NCI-H1092 treated with DMSO at 0.1 percent for 48 hours (cell line): ENCODE measurements at places on chromosomes 6 and 20.
A peak's percentile ranks its signal among the peaks of the same experiment; 100 is the strongest.

GRCh38 chr6:108928650-108929049 is 80.4 kb downstream of the ARMC2 start:
- DNase-seq, result no peak

GRCh38 chr6:48194596-48195295 is 83.7 kb upstream of the PTCHD4 start:
- DNase-seq, result no peak

GRCh38 chr20:40728996-40729395 is 40.0 kb upstream of the MAFB start:
- DNase-seq, result no peak

- DNase-seq, result no peak
These were observed 11.4 kb upstream of the SSTR4 start for GRCh38 chr20:23023621-23024177.

- DNase-seq, result no peak
These were observed 43.1 kb downstream of the RBM38 start for GRCh38 chr20:57434390-57434700.

DNA sequence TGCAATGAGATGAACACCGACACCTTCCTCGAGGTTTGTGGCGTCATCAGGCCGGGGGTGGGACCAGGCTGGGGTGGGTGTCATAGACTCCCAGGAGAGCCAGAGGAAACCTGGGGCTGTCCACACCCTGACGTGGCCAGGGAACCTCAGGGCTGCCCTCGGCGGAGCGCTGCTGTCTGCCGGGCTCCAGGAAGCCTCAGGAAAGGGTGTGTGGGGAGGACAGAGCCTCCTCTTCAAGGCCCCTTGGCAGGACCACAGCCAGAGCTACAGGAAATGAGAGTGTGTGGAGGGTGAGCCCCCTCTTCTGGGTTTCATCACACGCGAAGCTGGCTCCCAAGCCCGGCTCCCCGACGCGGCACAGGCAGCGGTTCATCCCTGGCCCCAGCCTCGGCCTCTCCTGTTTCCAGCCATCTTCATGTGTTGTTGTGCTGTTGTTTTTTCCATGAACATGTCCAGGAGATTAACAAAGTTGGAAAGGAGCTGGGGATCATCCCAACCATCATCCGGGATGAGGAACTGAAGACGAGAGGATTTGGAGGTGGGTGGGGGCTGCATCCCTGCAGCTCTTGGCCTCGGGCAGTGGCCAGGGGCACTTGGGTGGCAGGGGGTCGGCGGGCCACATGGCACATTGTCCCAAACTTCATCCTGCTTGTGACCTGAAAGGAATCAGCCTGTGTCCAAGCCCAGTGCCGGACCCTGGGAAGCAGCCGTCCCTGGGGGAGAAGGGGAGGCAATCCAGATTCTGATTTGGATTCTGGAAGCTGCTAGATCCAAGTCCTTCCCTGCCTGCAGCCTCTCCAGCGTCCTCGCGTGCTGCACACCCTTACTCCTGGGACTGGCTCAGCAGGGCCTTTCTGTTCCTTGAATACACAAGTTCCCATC is 6.4 kb downstream of the NPEPL1 start:
- DNase-seq, result no peak

DNA sequence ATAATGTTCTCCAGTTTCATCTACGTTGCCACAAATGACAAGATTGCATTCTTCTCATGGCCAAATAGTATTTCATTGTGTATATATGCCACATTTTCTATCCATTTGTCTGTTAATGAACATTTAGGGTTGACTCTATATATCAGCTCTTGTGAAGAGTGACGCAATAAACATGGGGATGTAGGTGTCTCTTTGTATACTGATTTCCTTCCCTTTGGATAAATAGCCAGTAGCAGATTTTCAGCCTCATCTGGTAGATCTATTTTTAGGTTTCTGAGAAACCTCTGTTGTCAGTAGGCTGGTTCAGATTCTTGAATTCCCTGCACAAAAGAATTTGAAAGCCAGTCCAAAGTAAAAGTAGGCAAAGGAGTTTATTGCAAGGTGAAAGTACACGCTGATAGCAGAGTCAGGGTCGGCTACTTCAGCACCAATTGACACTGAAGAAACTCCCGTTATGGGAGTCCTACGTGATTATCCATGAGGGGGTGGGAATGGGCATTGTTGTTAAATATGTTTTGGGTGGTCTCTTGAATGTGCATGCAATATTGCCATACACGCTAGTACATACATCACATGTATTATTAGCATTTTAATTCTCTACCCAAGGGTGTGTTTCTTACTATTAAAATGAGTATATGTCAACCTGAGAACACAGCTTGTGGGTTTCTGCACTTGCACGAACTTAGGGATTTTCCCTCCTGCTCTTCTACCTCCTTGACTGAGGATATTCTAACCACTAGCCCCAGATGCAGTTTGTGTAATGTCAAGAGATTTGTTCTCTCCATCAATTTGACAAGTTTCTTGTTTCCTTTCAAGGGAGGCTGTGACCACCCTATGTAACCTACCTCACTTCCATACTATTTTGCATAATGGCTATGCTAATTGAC is 14.4 kb upstream of the SLC17A2 start:
- DNase-seq, result no peak

- DNase-seq, result no peak
These were observed 199.7 kb downstream of the BCAS1 start for GRCh38 chr20:53870426-53871315.

DNA sequence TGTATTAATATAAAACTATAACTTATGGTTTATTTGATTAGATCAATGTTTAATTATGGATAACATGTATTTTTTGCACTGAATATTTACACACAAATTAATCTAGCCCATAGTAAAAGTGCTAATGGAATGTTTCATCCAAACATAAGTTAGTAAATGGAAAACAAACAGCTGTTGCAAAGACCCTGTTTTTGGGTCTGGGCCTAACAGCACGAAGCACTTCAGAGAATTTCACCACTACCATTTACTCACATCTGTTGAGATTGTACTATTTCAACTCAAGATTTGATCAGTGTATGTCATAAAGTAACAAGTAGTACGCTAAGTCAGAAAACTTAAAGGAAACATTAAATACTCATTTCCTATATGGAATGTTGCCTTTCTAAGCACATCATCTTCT is 359.6 kb downstream of the LAMA2 start:
- DNase-seq, result no peak

DNA sequence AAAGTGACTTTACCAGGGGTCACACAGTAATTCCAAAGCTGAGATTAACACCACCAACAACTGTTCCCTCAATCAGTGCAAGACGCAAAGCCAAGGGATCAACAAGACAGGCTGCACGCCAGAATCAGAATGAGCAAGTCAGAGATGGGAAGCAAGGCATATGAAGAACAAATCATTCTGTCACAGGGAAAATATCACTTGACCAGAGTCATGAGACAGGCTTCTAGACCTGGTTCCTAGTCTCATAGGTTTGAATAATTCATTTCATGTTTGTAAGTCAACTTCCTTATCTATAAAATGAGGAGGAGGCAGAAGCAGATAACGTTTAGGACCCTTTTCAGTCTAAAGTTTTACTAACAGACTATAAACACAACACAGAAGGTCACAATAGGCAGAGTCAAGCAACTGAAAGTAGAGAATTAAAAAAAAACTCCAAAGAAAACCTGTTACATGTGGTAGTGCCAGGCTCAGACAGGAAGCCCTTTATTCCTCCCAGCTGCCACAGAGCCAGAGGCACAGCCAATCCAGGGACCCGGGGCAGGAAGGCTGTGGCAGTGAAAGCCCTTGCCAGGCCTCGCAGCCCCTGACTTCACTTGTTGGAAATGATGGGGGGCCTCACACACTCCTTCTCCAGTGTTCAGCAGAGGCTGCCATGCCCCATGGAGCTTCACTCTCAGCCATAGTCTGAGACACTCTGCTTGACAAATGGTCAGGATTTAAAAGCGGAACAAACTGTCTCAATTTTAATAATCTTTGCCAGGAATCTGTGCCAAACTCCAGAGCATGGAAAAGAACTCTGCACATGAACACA is 29.2 kb upstream of the DST start:
- no peak for DNase-seq

- DNase-seq, result no peak
These were observed 27.3 kb downstream of the PAQR8 start for GRCh38 chr6:52389264-52389625.

DNA sequence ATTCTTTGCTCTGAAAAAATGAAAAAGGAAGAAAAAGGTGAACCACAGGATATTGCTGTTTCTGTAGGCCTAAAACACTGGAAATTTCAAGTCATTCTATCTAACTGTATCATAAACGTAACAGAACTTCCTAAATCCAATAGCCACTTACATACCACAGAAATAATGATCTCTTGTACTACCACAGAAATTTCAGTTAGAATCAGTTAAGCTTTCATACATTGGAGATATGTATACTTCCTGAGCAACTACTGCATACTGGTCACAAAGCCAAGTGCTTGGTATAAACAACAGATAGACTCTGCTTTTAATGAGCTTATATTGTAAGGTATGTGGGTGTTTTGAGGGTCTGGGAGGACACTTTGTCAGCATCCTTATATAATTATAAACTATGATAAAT is 38.6 kb downstream of the VTA1 start:
- DNase-seq, result no peak

DNA sequence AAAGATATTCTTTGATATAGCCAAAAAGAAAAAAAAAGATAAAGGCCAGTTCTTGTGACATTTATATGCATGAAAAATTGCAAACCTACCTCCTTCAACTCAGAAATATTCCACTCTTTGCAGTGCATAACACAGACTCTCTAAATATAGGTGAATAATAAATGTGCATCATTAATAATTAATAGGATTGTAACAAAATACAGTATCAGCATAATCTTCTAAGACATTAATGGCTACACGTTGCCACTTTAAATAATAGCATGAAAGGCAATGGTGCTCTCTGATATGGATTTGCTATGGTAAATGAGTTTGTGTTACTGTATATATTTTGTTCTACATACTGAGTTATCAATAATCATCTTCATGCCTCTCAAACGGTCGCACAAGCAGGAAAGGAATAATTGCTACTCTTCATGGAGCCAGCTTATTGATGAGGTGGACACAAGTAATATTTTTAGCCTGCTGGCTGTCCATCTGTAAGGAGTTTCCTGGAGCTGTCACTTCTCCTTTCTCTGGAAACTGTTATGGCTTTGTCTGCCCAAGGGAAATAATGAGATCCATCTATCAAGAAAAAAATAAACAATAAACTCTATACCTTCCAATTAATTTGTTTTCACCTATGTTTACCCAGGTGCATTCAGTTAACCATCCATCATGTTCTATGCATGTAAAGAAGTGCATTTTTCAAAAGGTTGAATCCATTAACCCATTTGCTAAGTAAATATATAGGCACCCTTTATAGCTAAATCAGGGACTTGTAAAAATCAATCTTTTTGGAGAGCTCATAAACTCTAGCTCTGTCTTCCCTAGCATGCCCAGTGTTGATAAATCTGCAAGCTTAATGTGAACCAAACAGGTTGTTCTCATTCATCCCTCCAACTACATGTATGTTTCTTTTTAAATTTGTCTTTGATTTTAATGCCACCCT is 253.0 kb downstream of the NKAIN2 start:
- peak; percentile 96 for DNase-seq
